ENCODE measurements at places on chromosomes 7 and 10.

DNA sequence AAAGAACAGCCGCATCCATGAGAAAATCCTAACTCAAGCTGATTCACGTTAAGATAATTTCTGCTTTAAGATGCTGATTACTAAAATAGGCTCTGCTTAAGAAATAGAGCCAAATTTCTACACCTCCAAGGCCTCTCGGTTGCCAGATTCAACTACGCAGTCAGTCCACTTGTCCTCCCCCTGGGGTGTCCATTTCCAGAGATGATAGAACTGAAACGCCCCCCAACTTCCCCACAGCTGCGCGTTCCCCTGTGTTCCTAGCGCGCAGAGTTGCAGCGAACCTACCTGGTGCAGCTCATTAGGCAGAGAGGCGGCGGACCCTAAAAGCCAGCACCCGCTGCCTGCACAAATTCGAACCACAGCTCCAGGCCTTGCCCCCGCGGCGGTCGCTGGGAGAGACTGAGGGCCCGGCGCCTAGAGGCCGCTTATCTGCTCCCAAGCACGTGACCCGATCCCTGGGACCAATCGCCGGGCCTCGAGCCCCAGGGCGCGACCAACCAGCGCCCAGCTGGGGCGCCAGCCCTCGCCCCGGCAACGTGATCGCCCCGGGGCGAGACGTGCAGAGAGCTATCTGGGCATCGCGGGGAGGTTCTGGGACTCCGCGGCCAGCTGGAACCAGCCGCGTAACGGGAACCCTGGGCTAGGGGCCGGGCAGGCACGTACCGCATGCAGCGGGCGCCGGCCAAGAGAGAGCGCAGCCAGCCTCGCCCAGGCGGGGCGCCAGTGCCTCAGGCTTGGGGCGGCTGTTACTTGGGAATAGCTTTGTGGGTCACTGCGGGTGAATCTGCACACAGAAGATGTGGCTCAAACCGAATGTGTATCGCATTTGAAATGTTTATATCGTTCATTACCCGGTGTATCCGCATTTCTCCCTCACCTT is at the start of gene PPP1R3C:
PPP1R3C (minus strand) TSS at position 401 of the 880 bp plus-strand sequence; CDS start at position 299, 102 bp downstream.
- peak; percentile 74 for DNase-seq

- DNase-seq, result peak; percentile 14
Observed at GRCh38 chr7:140326116-140326928, 72.0 kb downstream of the SLC37A3 start.

GRCh38 chr10:3255075-3255474 is 82.5 kb upstream of the PITRM1 start:
- no peak for DNase-seq

GRCh38 chr7:85483177-85483576 is 296.3 kb upstream of the SEMA3D start:
- peak; percentile 92 for DNase-seq

GRCh38 chr7:1052031-1052818 is 7.9 kb downstream of the GPR146 start:
- no peak for DNase-seq

GRCh38 chr7:127107601-127108007 is 145.1 kb downstream of the GRM8 start:
- peak; percentile 1 for DNase-seq

DNA sequence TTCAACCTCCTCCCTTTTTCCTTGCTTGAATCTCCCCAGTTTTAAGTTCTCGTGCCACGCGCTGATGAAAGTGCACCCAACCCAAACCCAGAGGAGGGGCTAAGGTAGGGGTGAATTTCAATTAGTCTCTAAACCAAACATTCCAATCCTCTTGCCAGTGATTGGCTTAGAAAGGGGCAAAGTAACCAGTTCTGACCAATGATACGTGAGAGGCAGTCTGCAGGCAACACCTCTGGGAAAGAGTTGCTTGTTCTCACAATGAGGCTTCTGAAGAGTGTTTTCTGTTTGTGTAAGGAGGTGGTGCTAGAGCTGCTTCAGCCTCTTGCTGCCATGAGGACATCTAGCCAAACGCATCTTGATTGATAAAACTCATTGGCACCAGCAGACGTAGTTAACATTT is 21.8 kb downstream of the SLC35G1 start:
- DNase-seq, result no peak

All from fibroblast of skin of left biceps (primary cell).